SK-N-MC (cell line): ENCODE measurements at places on chromosomes 7 and 10.
A peak's percentile ranks its signal among the peaks of the same experiment; 100 is the strongest.

- no peak for DNase-seq
Observed at GRCh38 chr7:44431091-44431608, 59.3 kb downstream of the NUDCD3 start.

GRCh38 chr10:113576852-113577251 is 24.0 kb downstream of the HABP2 start:
- DNase-seq: no peak

- no peak for DNase-seq
Observed at GRCh38 chr7:156897673-156898072, 4.7 kb upstream of the LMBR1 start.

GRCh38 chr10:118572256-118573041 is 23.0 kb downstream of the PRLHR start:
- no peak for DNase-seq

- DNase-seq: no peak
Observed at GRCh38 chr7:43112941-43113621, 634 bp downstream of the HECW1 start.

DNA sequence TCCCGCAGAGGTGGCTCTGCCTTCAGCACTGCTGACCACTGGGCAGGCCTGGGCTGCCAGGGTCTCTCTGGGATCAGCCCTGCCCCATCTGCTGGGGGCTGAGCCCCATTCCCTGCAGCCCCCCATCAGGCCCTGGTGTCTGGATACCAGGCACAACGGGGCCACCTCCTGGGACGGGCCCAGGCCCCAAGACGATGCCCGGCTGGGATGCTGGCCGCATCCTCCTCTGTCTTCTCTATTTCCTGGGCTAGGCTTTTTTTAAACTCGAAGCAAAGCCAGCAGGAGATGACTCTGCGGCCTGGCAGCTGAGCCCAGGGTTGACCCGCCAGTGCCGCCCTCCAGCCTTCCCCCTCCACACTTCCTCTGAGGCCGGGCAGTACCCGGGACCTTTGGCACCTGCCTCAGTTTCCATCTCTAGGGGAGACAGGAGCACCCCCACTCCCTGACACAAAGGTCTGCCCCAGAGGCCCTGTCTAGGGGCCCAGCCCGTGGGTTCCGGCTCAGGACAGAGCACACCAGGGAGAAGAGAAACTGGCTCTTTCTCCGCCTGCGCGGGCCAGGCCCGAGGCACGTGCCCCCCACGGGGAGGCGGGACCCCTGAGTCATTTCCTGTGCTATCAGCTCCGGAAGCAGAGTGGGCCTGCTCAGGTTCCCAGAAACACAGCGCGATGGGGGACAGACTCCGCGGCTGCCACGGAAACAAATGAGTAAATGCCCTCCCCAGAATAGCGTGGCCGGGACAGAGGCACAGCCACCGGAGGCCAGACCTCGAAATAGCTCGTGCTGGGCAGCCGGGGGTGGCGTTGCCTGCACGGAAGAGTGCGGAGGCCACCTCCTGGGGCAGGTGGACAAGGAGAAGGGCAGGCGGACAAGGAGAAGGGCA is 84.6 kb upstream of the PDGFA start:
- DNase-seq: peak; percentile 5

DNA sequence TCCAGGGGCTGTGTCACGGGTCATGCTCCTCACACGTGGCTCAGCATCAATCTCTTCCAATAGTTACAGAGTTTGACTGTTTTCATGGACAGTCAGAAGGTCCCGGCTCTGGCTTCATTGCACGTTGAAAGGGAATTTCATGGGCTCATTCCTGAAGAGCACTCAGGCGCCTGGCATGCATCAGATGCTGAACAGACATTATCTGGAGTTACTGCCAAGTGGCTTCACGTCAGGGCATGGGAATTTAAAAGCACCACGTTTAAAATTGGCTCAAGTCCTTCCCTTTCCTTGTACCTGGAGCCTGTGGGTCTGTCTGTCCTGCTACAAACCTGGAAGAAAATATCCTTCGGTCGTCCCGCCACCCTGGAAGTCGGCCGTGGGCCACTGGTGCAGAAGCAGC is 50.4 kb downstream of the CFAP46 start:
- no peak for DNase-seq

GRCh38 chr10:122710576-122710975 is 10.9 kb upstream of the C10orf120 start:
- DNase-seq: no peak

- no peak for DNase-seq
Observed at GRCh38 chr7:22962775-22963350, 51.1 kb downstream of the HYCC1 start.
